Cardiac fibroblast (primary cell): ENCODE measurements at places on chromosomes 5 and 9.

- no peak for DNase-seq
Observed at GRCh38 chr5:100448111-100448528, 87.1 kb upstream of the FAM174A start.

GRCh38 chr9:5718296-5719032 lies 89.6 kb downstream of the RIC1 start:
- DNase-seq, result no peak

- DNase-seq, result peak; percentile 81
Observed at GRCh38 chr5:129963359-129963758, 59.1 kb downstream of the CHSY3 start.

GRCh38 chr5:34053571-34054399 lies 10.8 kb upstream of the C1QTNF3 start:
- no peak for DNase-seq
